ENCODE measurements at places on chromosomes 13 and 19.

GRCh38 chr13:34833562-34834182, 108.4 kb upstream of the NBEA start:
- no peak for DNase-seq

- DNase-seq: no peak
Observed at GRCh38 chr19:6801485-6802086, 29.1 kb downstream of the VAV1 start.

GRCh38 chr19:30570194-30570593, 198.0 kb downstream of the ZNF536 start:
- no peak for DNase-seq

GRCh38 chr13:111007209-111007608, 92.3 kb upstream of the ANKRD10 start:
- no peak for DNase-seq

- DNase-seq: no peak
Observed at GRCh38 chr19:44841231-44841630, 4.9 kb upstream of the NECTIN2 start.

DNA sequence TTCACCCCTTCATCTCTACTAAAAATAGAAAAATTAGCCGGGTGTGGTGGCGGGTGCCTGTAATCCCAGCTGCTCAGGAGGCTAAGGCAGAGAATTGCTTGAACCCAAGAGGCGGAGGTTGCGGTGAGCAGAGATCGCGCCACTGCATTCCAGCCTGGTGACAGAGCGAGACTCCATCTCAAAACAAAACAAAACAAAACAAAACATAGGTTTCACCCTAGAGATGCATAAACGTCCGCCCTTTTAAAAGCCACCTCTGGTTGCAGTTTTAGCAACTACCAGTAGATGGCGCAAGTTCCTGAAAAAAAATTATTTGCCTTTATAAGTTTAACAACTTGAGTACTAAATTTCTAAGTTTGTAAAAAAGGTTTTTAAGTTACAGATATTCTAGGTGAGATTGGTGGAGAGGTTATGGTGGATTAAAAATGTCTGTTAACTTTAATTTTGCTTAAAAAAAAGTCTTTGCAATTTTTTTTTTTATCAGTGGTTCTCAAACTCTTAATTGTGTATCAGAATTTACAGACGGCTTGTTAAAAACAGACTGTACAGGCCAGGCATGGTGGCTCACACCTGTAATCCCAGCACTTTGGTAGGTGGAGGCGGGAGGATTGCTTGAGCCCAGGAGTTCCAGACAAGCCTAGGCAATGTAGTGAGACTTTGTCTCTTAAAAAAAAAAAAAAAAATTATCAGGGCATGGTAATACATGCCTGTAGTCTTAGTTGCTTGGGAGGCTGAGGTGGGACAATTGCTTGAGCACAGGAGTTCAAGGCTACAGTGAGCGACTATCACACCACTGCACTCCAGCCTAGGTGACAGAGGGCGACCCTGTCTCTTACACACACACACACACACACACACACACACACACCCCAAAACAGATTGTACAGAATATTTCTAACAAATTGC, 42.1 kb downstream of the NAA16 start:
- DNase-seq: no peak

- no peak for DNase-seq
Observed at GRCh38 chr13:76707360-76707759, 178.8 kb downstream of the KCTD12 start.

DNA sequence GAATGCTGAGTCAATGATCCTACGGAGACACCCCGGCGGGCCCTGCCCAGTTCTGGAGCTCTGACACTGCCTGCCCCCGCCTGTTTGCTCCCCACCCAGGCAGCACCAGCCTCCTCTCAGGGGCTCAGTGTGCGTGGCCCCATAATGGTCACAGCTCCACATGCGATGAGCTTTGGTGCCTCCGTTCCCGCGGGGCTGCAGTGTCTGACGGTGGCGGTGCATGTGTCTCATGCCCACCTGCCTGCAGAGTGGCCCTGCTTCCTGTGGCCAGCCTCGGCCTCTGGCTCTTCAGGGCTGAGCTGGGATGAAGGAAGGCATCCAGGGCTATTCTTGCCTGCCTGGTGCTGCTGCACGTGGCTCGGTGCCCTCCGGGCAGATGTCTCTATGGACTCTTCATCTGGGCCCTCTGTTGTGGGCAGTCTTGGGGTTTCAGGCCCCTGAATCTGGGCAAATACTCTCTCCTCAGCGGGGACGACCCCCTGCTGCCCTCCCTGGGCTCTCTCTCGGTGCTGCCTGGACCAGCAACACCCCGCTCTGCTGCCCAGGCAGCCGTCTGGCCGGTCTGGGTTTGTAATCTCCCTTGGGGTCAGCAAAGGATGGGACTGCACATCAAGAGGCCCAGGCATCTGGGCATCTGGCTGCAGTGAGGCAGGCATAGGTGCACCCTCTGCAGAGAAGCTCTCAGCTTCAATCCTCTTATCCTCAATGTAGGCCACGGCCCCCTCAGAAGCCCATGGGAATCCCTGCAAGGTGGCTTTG, 19.3 kb upstream of the TMEM255B start:
- no peak for DNase-seq

GRCh38 chr19:5851302-5851701, at the start of gene FUT3:
FUT3 (minus strand) TSS chr19:5851449.
- no peak for DNase-seq
